Kidney (tissue), 22 donors: ENCODE measurements at places on chromosomes 3 and 15. TPM values are rescaled to one million over a fixed set of nuclear protein-coding genes. Genes with fewer than 3 reads are reported as not detected.

DNA sequence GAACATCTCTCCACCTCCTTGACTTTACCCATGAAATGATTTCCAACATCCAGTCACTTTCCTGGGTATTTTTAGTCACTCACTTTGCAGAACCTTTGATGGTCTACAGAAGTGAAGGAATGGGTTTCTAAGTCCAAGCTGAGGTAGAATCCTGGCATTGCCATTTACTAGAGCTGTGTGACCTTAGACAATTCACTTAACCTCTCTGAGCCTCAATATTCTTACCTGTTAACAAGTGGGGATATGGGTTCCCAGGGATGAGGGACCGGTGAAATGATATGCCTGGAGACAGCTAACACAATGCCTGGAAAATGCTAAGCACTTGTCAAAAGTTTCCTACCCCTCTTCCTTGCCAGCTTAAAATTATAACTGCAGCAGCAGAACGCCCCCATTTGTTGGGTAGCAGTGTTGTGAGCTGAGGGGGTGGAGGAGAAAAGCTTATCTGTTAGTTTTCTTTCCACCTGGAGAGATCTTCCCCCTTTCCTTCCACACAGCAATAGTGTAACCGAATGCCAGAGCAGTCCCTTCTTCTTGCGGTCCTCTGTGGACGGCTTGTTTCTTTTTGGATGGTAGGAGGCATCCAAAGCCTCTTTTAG is 319.2 kb upstream of the LRRFIP2 start:
- no peak overlapping the region for H3K27ac ChIP-seq
- no peak for DNase-seq
- no peaks in the 10 kb centered on the region for H3K27me3 ChIP-seq
- no peaks in the 10 kb centered on the region for H3K36me3 ChIP-seq

DNA sequence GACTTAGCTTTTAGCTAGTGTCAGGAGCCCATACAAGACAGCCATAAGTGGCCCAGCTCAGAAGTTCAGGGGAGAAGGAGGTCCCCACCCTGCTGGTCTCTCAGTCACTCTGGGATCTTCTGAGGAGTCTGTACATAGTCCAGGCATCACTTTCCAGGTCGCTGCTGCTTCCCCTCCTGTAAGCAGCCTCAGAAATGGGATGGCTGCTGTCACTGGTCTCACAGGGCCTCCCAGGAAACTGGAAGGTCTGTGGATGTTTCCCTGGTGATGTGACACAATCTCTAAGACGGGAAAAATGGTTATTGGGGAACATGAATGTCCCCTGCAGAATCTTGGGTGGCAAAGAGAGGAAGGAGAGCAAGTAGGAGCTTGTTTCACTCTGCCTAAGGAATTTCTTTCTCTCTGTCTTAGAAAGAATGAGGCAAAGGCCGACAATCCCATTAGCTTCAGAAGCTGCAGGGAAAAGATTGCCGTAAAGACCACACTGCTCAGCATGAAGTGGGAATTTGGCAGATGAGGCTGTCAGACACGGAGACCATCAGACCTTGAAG is 43.2 kb upstream of the TNFAIP8L3 start:
- H3K4me3 ChIP-seq, result no peak overlapping the region
- no peaks in the 10 kb centered on the region for H3K4me1 ChIP-seq
- H3K27ac ChIP-seq, result no peak overlapping the region
- no peaks in the 10 kb centered on the region for H3K36me3 ChIP-seq
- H3K27me3 ChIP-seq, result no peaks in the 10 kb centered on the region

Gene ANKRD63
- not detected for total RNA-seq

Gene SLC38A3
- 1.6 TPM for total RNA-seq

Gene SPATA12
- total RNA-seq, result not detected

Gene DOCK3
- total RNA-seq, result 0.54 TPM
